ENCODE measurements at places on chromosomes 4 and X.

DNA sequence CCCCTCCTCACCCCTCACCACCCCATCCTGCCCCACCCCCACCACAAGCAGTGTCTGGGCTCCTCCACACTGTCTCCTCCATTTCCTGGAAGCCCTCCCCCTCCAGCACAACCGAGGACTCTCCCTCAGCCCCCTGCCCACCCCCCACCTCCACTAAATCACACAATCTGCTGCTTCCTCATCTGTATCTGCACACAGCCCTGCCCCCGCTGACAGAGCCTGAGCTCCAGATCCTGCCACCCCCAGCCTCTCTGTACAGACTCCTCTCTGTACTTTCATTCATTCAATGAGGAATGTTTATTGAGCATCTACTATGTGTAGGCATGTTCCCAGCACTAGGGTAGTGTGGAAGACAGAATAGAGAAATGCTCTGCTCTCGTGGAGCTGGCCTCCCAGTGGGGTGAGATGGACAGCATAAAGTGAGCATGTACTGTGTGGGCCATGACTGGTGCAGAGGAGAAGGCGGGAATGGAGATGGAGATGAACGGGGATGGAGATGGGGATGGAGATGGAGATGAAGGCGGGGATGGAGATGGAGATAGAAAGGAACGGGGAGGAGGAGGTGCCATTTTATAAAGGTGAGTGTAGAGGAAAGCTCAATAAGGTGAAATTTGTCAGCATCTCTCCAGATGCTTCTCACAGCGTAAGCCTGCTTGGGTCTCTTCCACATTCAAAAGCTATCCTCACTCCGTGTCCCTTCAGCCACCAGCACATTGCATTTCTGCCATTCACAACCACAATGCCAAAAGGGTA, 2.5 kb upstream of the PPP2R2C start:
- H3K4me3 ChIP-seq, result no peak overlapping the region
- H3K27ac ChIP-seq, result no peak overlapping the region
- peaks cover 14% of the 10 kb centered on the region for H3K4me1 ChIP-seq
- H3K27me3 ChIP-seq, result peaks cover 63% of the 10 kb centered on the region
- no peaks in the 10 kb centered on the region for H3K36me3 ChIP-seq
- DNase-seq, result no peak

DNA sequence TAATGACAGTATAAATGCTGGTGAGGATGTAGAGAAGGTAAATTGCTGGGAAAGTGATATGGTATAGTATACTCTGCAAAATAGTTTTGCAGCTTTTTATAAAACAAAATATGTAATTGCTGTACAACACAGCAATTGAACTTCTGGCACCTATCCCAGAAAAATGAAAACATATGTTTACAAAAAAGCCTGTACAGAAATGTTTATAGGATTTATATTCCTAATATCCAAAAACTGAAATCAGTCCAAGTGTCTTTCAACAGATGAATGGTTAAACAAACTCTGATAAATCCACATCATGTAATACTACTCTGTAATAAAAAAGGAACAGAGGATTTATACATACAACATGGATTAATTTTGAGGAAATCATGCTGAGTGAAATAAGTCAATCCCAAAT, 198.4 kb upstream of the ACTRT1 start:
- H3K4me3 ChIP-seq, result no peak overlapping the region
- H3K36me3 ChIP-seq, result no peaks in the 10 kb centered on the region
- no peaks in the 10 kb centered on the region for H3K4me1 ChIP-seq

- no peaks in the 10 kb centered on the region for H3K36me3 ChIP-seq
- no peak for DNase-seq
- H3K27me3 ChIP-seq, result no peaks in the 10 kb centered on the region
- no peaks in the 10 kb centered on the region for H3K4me1 ChIP-seq
- H3K4me3 ChIP-seq, result no peak overlapping the region
- H3K27ac ChIP-seq, result no peak overlapping the region
Measured at GRCh38 chr4:108081256-108081655, 87.5 kb downstream of the LEF1 start.

- no peaks in the 10 kb centered on the region for H3K36me3 ChIP-seq
- H3K27ac ChIP-seq, result no peak overlapping the region
- H3K4me1 ChIP-seq, result no peaks in the 10 kb centered on the region
Measured at GRCh38 chrX:48467281-48467761, 2.7 kb downstream of the SLC38A5 start.

DNA sequence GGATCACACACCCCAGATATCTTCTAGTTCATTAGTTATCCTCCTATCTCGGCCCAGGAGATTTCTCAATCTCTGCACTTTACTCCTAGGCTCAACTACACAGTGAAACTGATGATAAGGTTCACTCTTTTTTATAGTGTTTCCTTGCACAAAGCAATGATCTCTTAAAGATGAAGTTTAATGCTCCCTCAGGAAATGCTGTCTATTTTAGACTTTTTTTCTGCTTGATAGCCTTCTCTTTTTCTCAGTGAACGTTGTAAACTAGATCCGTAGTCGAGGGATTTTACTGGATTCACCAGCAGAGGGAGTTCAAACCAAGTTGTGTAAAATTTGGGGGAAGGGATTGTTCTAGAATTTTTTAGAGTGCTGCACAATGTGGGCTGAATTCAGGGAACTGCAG, 269.6 kb downstream of the GBA3 start:
- H3K27me3 ChIP-seq, result no peaks in the 10 kb centered on the region
- no peak for DNase-seq
- H3K36me3 ChIP-seq, result no peaks in the 10 kb centered on the region
- no peaks in the 10 kb centered on the region for H3K4me1 ChIP-seq
- no peak overlapping the region for H3K27ac ChIP-seq
- H3K4me3 ChIP-seq, result no peak overlapping the region

GRCh38 chr4:37812713-37813112, 13.8 kb upstream of the PGM2 start:
- DNase-seq, result no peak
- no peak overlapping the region for H3K27ac ChIP-seq
- no peaks in the 10 kb centered on the region for H3K36me3 ChIP-seq
- no peak overlapping the region for H3K4me3 ChIP-seq
